ENCODE measurements at places on chromosomes 1 and 21.

- no peak for DNase-seq
These were observed 89.7 kb downstream of the DMRTA2 start for GRCh38 chr1:50333595-50333974.

GRCh38 chr1:64981601-64982533 is 15.5 kb upstream of the JAK1 start:
- peak; percentile 4 for DNase-seq

DNA sequence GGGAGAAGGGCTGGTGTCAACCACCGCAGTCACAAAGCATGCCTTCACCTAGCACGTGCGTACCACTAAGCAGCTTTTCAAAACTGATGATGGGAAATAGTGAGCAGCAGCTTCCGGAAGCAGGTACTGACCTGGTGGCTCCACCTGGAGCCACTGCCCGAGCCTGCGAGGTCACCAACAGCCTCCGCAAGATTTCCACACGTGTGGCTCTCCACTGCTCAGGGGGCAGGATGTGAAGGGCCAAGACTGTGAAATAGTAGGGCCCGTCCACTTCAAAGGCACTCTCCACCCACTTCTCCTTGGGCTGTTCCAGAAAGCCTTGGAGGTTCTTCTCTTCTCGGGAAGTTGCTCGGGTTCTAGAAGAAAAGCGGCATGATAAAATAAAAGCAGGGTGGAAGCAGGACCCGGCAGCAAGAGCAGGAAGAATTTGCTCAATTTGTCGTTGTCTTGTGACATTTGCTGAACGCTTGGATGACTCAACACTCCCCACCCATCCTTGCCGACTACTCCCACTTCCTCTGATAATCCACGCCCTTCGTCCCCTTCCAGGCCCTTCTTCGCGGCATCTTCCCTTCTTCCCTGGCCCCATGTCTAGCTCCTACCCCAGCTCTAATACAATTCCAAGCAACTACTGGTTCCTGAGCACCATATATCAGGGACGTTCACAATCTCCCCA is 124.9 kb upstream of the IFFO2 start:
- DNase-seq, result no peak

DNA sequence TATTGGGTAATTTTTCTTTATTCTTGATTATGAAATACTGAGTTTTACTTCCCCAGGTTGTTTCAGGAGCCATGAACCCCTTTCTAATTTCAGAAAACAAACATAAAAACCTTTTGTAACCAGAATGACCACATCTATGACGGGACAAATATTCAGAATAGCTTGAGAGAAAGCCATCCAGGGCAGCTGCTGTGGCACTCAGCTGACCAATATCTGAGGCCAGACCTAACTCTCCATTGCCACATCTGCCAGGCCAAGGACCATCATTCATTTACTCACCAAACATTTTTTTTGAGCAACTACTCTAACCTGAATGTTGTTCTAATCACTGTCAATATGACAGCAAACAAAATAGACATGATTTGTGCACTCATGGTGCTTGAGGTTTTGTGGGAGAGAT is 608.3 kb upstream of the PKN2 start:
- no peak for DNase-seq

DNA sequence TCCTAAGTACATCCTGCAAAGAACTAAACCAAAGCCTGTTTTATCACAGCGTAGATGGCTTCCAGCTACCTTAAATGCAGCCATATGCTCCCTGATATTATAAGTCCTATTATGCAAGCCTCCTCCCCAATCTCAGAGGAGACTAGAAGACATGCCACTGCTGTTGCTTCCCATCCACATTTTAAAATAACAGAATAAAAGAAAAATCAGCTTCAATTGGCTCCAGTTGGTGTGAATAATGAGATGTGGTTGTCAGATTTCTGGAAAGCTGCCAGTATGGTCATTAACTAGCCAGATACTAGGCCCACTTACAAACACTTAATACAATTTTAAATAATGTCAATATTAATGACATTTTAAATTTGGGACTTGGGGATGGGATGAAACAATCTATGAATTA is 25.7 kb downstream of the WARS2 start:
- peak; percentile 4 for DNase-seq

DNA sequence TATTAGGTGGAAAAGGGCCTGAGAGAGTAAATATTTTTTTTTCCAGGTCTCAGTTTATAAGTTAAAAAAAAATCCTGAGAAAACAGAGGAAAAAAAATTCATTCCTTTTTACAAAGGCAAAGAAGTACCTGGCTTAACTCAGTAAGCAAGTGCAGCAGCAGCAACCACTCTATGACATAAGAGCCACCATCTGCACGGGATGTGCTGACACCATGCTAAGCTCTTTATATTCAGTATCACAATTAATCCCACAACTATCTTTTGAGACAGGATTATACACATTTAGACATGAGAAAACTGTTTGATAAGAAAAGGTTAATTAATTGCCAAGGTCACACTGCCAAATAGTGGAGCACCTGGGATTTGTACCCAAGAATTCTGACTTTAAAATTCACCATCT is 13.4 kb upstream of the DPT start:
- no peak for DNase-seq

GRCh38 chr1:192225703-192226102 is 67.4 kb downstream of the RGS18 start:
- peak; percentile 22 for DNase-seq

DNA sequence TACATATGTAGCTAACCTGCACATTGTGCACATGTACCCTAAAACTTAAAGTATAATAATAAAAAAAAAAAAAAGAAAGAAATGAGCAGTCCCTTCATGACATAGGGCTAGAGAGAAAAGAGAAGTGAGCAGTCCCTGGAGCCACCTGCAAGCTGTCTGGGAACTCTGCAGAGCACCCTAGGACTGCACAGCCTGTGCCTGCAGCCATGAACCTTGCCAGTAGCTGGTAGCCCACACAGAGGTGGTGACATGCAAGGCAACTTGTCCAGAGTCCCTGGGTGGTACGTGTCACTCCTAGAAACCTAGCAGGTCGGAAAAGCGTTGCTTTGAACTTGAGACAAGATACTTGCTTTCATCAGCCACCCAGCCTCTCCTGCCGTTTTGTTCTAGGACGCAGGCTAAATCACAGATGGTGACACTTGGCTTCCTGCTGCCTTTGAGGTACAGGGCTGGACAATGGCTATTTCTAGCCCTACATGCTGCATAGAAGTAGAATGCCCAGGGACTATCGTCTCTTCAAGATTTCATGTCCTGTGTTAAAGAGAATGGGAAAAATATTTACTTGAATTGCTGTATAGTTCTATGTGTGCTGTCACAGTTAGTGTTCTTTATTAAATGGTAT is 260.9 kb downstream of the LTN1 start:
- no peak for DNase-seq

GRCh38 chr1:218490406-218490922 is 145.3 kb downstream of the TGFB2 start:
- DNase-seq, result no peak

GRCh38 chr1:16014509-16015482 is 3.0 kb downstream of the HSPB7 start:
- DNase-seq, result peak; percentile 42

- DNase-seq, result no peak
These were observed 2.7 kb upstream of the CD84 start for GRCh38 chr1:160581961-160582360.

DNA sequence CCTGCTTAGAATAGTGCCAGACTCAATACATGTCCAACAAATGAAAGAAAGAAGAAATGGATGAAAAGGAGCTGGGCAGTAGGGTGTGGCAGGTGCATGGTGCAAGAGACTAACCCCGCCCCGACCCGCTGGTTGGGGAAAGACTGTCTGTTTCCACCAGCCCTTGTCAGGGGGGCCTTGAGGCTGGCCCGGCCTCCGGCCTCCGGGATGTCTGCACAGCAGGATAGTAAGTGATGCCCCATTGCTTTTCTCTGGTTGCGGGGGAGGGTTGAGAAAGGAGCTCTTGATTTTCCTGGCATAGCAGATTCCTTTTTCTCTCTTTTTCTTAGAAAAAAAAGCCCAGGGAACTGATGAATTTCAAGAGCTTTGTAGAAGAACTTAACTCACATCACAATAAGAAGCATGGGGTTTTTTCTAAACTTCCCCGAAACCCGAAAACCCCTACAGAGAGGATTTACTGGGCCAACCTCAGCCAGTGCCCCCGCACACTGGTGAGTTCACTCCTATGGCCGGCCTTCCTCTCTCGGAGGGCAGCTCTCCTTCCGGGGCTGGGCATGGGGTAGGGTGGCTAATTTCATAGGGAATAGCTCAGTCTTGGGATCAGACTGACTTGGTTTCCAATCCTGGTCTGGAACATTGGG is 12.5 kb upstream of the TTC22 start:
- DNase-seq, result no peak

DNA sequence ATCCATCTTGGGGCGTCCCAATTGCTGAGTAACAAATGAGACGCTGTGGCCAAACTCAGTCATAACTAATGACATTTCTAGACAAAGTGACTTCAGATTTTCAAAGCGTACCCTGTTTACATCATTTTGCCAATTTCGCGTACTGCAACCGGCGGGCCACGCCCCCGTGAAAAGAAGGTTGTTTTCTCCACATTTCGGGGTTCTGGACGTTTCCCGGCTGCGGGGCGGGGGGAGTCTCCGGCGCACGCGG is 282 bp upstream of the SOD1 start:
- DNase-seq, result no peak

GRCh38 chr1:27509127-27510080 is 19.4 kb upstream of the WASF2 start:
- DNase-seq, result no peak

- DNase-seq, result no peak
These were observed 4.8 kb downstream of the PDZK1IP1 start for GRCh38 chr1:47184822-47185677.

GRCh38 chr1:212977781-212978645 is 27.7 kb downstream of the VASH2 start:
- DNase-seq, result peak; percentile 22

DNA sequence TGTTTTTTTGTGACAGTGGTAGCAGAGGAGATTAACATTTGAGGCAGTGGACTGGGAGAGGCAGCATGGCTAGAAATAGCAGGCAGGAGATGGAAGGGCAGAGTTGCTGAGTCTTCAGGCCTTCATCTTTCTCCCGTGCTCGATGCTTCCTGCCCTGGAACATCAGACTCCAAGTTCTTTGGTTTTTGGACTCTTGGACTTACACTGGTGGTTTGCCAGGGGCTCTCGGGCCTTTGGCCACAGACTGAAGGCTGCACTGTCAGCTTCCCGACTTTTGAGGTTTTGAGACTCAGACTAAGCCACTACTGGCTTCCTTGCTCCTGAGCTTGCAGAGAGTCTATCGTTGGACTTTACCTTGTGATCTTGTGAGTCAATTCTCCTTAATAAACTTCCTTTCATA is 24.2 kb upstream of the LEFTY2 start:
- DNase-seq, result no peak

DNA sequence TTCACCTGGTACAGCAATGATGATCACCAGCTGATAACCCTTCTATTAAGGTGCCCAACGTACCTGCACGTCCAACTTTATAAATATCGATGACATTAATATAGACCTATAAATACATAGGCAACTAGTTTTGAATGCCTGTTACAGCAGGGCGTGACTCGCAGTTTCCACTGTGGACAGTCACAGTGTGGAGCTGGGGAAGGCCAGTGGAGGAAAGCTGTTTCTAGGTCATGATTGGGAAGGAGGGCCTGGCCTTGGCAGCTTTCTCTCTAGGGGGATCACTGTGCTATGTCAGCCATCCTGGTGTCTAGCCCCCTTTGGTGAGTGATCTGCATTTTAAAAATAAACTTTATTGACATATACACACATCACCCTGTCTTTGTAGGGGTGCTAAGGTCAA is 4.4 kb upstream of the PRDM15 start:
- DNase-seq, result peak; percentile 20

- no peak for DNase-seq
These were observed 6.0 kb upstream of the MYOG start for GRCh38 chr1:203091761-203092330.

- peak; percentile 13 for DNase-seq
These were observed 1.5 kb downstream of the PROX1 start for GRCh38 chr1:213989002-213989855.

DNA sequence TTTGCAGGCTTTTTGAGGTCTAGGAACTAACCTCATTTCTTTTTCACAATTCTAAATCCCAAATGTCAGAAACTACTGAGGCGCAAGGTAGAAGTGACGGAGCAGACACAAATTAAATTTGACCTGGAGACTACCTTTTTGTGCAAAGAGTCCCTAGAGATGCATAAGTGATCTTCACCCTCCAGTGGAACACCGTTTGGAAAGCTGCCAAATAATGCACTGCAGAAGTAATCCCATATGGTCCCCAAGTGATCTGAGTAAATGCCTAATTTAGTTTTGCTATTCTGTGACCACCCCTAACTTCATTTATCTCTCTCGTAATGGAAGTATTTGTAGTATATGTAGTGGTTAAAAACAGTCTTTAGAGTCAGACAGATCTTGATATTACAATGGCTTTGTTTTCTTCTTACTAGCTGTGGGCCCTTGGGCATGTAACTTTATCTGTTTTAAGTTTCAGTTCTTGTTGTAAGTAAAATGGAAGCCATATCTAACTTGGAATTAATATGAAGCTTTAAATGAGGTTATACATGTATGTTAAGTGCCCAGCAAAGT is 70.4 kb upstream of the IPO9 start:
- DNase-seq, result no peak

GRCh38 chr1:92960395-92961130 is 699 bp downstream of the DIPK1A start:
- DNase-seq, result peak; percentile 88

- no peak for DNase-seq
These were observed 1.7 kb downstream of the TFF3 start for GRCh38 chr21:42313501-42313969.

GRCh38 chr1:231347961-231348360 is 9.9 kb downstream of the SPRTN start:
- no peak for DNase-seq

- no peak for DNase-seq
These were observed 68.1 kb downstream of the SPAG17 start for GRCh38 chr1:118116909-118117308.

- DNase-seq, result no peak
These were observed 29.4 kb upstream of the PRRC2C start for GRCh38 chr1:171455967-171456366.

DNA sequence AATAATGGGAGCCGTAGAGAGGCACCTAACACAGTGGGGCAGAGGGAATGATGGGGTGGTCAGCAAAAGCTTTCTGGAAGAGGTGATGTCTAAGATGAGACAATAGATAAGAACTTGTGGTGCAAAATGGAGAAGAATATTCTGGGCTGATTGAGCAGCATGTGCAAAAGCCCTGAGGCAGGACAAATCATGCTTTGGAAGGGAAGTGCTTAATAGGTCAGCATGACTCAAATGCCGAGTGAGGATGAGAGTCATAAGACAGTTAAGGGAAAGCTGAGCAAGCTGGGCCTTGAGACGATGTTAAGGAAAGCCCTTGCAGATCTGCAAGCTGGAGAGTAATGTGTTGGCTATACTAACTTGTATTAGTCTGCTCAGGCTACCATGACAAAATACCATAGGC is 37.3 kb upstream of the ASB17 start:
- peak; percentile 84 for DNase-seq

DNA sequence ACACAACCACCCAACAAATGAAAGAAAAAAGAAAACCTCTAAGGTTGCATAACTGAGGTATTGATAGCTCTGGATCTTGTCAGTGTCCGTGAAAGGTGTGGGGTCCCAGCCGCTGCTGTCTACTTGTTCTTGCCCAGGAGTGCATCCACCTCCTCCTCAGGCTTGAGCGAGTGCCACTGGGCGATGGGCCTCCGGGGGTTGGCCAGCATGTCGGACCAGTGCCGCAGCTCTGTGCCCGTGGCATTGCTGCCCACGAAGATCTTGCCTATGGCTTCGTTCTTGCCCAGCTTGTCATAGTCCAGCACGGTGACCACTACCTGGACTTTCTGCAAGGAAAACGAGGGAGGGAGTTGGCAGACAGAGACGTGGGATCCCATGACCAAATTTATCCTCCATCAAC is 113.6 kb downstream of the SYT2 start:
- no peak for DNase-seq

- DNase-seq, result peak; percentile 41
These were observed 64.8 kb downstream of the RAP1GAP start for GRCh38 chr1:21604208-21604957.
